ENCODE measurements at places on chromosomes 6 and 20. TPM values are rescaled to one million over a fixed set of nuclear protein-coding genes. Genes with fewer than 3 reads are reported as not detected.

Gene CENPQ
- total RNA-seq: 3.7 TPM

Gene FAM83C
- not detected for total RNA-seq

Gene MUC22
- 1.6 TPM for total RNA-seq

GRCh38 chr20:20856956-20857355, 144.5 kb upstream of the RALGAPA2 start:
- no peak overlapping the region for H3K4me3 ChIP-seq
- no peak for DNase-seq
- H3K36me3 ChIP-seq: no peaks in the 10 kb centered on the region
- H3K27me3 ChIP-seq: peaks cover 55% of the 10 kb centered on the region

DNA sequence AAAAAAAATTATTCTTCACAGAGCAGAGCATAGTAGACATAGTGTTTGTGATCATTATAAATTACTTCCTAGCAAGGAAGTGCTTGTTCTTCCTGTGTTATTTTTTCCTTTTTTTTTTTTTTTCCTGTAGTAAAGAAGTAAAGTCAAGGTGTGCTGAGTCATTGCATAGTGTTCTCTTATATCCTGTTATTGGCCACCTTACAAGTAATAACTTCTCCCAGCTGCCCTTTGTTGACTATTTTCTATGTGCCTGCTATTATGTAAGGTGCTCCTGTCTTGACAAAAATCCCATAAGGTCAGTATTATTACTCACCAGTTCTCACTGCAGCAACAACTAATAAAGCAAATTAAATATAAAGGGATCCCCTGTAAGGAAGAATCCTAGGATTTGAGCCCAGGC, 195.3 kb downstream of the GJA1 start:
- no peaks in the 10 kb centered on the region for H3K27me3 ChIP-seq
- H3K4me3 ChIP-seq: no peak overlapping the region
- peaks cover 3% of the 10 kb centered on the region for H3K36me3 ChIP-seq

- no peak overlapping the region for H3K27ac ChIP-seq
- H3K36me3 ChIP-seq: no peaks in the 10 kb centered on the region
- peaks cover 90% of the 10 kb centered on the region for H3K27me3 ChIP-seq
- no peak for DNase-seq
- H3K4me1 ChIP-seq: peaks cover 5% of the 10 kb centered on the region
- H3K4me3 ChIP-seq: no peak overlapping the region
These were observed 4.6 kb downstream of the IRF4 start for GRCh38 chr6:396126-396520.

- no peak overlapping the region for H3K4me3 ChIP-seq
- no peak for DNase-seq
- H3K36me3 ChIP-seq: no peaks in the 10 kb centered on the region
These were observed 26.8 kb downstream of the MYT1 start for GRCh38 chr20:64191002-64191401.
